ENCODE measurements at places on chromosomes 11 and 22. TPM values are rescaled to one million over a fixed set of nuclear protein-coding genes. Genes with fewer than 3 reads are reported as not detected.
A peak's percentile ranks its signal among the peaks of the same experiment; 100 is the strongest.

DNA sequence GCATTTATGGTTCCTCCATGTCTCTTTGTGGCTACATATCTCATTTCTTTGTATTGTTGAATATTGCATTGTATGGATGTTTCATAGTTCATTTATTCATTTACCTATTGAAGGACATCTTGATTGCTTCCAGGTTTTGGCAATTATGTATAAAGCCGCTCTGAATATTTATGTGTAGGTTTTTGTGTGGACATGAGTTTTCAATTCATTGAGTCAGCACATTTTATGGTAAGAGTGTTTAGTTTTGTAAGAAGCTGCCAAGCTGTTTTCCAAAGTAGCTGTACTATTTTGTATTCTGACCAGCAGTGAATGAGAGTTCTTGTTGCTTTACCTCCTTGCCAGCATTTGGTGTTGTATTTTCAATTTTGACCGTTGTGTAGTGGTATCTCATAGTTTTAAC lies 39.2 kb downstream of the KDM2A start:
- DNase-seq, result no peak

DNA sequence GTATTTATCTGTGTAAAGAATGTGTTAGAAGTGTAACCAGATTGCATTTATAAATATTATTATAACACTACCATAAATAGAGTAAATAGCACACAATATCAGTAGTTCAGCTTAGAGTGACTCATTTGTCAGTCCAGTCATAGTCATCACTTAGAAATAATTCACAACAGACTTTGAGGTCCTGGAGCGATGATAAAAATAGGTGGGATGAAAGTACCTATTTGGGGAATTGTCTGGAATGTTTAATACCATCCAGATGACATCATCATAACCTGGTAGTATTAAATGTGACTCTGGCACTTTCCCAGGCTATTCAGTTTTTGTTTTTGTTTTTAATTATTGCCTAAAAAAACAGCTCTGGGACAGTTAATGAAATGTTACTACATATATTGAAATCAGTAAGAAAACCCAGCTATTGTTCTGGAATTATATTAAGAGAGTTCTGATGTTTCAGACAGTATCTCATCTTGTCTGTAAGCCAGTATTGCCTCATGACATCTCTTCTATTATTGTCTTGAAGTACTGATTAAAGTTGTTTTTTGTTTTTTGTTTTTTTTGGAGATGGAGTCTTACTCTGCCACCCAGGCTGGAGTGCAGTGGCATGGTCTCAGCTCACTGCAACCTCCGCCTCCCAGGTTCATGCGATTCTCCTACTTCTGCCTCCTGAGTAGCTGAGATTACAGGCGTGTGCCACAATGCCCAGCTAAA lies 74.8 kb downstream of the SIK2 start:
- DNase-seq, result peak; percentile 35

- DNase-seq, result peak; percentile 35
Observed at GRCh38 chr11:134040386-134041302, 28.2 kb upstream of the JAM3 start.

DNA sequence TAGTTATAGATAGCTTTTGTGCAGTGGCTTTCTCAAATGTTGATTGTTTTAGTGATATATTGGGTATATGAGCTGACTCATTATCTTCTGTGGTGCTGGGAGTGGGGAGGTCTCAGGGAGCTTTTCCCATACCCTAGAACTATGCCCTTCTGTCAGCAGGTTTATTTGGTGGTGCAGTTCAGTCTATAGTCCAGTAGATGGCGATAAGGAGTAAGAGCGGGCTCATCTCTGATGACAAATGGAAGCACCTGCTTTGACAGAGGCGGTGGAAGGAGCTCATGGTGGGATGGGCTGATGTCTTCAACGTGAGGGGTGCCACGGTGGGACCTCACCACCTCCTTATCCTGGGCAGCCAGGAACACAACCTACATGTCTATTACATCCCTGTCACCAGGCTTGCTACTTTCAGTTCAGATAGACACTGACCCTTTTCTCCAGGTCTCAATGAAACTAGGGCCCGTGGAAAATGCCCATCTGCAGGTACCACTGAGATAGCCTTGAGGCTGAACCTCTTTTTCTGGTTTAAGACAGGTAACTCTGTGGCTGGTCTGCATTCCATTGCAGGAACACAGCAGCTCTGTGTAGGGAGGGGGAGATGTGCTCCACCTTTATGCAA lies 13.0 kb upstream of the OR6A2 start:
- peak; percentile 19 for DNase-seq

- DNase-seq, result peak; percentile 86
Observed at GRCh38 chr11:112321501-112322172, 61.0 kb upstream of the PLET1 start.

GRCh38 chr11:128552783-128553661 lies 34.3 kb downstream of the ETS1 start:
- no peak for DNase-seq

DNA sequence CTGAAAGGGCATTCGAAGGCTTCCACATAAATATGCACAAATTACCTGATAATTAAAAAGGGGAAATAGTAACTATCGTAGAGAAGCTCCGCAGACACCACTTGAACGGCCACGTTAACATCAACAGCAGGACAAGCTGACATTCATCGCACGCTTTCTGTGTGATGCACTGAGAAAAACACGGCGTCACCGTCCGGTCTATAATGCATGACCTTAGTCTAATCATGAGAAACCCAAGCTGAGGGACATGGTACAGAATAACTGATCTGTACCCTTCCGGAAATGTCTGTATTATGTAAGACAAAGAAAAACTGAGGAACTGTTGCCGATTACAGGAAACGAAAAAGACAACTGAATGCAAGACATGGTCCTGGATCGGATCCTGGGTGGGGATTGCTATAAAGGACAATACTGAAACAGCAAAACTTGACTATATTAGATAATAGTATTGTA lies 678 bp upstream of the RANGAP1 start:
- no peak for DNase-seq

DNA sequence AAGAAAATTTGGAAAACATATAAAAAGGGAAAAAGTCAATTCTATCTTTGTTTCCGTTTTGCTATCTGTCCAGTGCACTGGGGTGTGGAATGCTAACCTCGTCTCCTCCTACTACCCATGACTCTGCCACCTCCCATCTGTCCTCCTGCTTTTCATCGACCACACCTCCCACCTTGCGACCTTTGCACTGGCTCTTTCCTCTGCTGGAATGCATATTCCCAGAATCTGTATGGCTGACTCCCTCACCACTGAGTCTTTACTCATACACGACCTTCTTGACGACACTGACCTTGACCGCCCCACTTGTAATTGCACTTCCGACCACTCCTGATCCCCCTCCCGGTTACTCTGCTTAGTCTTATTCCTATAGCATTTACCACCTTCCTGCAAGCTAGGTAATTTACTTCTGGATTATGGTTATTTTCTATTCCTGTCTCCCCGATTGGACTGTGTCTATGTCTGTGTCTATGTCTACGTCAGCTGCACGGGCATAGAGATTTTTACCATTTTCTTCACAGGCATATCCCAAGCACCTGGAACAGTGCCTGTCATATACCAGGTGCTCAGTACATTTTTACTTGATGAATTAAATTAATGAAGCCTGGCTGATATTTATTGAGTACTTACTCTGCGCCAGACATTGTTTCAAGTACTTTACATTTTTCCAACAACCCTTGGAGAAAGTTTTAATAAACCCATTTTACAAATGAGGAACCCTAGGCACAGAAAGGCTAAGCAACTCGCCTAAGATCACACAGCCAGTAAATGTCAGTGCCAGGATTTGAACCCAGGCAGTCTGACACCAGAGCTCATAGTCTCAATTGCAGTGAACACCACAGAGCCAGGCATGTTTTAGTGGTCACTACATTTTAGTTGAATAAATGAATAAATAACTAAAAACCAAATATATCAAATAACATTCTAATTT lies 89.3 kb upstream of the SLC22A12 start:
- DNase-seq, result no peak

GRCh38 chr22:39545386-39546365 lies 13.1 kb upstream of the RPS19BP1 start:
- no peak for DNase-seq

DNA sequence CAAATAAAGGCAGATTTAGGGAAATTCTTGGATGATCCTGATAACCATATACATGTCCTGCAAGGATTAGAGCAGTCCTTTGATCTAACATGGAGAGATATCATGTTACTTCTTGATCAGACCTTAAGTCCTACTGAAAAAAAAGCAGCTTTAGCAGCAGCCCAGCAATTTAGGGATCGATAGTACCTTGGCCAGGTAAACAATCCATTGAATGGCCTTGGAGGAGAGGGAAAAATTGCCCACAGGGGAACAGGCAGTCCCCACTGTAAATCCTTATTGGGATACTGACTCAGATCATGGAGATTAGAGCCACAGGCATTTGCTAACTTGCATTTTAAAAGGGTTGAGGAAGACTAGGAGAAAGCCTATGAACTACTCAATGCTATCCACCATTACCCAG lies 47.8 kb downstream of the PRSS23 start:
- no peak for DNase-seq

GRCh38 chr11:65013888-65014725 lies at the start of gene ARL2:
ARL2 (plus strand) TSS chr11:65014160; CDS start chr11:65014208, 48 bp downstream.
- DNase-seq, result peak; percentile 25

ANO1 gene
- polyA plus RNA-seq, result 158 TPM

MMP27 gene
- polyA plus RNA-seq, result not detected

BTBD18 gene
- not detected for polyA plus RNA-seq

BEST1 gene
- polyA plus RNA-seq, result 0.02 TPM

Data from keratinocyte (primary cell).